Activated CD4-positive, alpha-beta memory T cell treated with anti-CD3 and anti-CD28 coated beads for 36 hours (primary cell): ENCODE measurements at places on chromosomes 2 and 18.

DNA sequence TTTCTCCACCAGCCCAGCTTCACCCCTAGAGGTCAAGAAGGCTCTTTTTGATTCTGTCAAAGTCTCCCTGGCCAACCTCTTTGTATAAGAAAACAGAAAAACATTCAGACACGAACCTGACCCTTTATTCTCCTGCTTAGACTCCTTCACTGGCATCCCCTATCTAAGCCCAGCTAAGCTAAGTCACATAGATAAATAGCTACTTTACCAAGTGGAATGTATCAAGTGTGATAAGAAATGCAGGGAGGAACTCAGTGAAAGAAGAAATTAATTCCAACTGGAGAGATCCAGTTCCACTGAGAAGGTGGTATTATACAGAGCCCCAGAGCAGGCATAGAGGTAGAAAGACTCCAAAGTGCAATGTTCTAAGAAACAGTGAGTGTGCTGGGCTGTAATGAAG, 489.5 kb downstream of the TNS1 start:
- H3K27ac ChIP-seq: no peak overlapping the region
- H3K36me3 ChIP-seq: no peaks in the 10 kb centered on the region
- H3K4me1 ChIP-seq: peaks cover 5% of the 10 kb centered on the region

DNA sequence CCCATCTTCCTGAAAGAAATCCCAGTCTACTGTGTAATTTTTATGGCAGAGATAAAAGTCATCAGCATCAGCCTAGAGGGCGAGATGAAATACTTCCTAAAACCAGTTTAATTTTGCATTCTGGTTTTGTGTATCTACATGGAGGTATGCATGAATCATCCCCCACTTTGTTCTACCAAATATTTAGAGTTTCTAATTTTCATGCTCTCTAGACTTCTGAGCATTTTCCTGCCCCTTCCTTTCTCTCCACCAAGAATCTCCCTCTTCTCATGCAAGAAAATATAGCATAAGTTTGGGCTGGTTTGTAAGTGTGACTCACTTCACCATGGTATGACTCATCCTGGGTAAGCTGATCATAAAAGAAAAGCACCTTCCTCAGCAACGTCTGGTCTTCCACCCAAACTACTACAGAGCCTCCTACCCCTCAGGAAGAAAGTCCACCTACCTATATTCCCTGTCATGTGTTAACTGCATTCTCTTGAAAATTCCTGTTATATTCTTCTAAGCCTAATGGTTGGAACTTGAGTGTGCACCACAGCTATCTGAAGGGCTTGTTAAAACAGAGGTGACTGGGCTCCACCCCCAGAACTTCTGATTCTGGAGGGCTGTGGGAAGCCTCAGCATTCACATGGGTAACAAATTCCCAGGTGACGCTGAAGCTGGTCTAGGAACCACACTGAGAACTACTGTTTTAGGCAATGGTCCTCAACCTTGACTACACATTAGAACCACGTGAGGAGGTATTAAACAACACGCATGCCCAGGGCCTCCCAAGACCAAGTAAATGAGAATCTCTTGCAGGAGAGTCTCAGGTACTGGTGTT, 37.4 kb upstream of the RAPGEF4 start:
- H3K27me3 ChIP-seq: peaks cover 2% of the 10 kb centered on the region
- no peaks in the 10 kb centered on the region for H3K36me3 ChIP-seq
- peaks cover 19% of the 10 kb centered on the region for H3K4me1 ChIP-seq
- no peak overlapping the region for H3K4me3 ChIP-seq

DNA sequence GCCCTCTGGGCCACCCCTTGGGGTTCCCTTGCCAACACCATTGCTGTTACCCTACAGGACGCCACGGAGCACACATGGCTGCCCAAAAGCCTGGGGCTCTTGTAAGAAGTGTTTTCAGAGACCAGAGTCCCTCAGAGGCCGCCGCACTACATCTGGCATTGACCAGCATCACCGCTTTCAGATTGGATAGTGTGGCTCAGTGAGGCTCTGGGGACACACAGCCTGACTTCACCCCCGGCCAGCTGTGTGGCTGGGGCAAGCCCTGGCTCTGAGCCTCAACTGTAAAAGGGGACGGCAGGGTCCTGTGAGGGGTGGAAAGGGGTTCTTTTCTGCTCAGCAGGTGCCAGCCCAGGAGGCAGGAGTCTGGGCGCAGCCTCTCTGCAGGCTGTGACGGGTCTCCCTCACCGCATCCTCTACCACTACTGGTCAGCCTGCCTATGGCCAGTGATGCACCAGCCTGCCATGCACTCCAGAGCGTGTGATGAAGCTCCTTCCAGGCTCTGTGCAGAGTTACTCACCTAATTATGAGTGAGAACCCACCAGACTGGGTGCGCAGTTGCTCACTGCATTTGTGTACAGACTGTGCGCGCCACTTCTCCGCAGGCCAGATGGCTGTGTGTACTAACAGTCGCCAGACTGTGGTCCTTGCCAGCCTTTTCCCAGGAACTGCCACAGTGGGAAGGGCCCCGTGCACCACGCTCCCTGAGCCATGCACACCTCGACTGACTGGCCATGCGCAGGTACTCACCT, 10.7 kb upstream of the OTOF start:
- H3K4me3 ChIP-seq: no peak overlapping the region
- no peak overlapping the region for H3K27ac ChIP-seq
- DNase-seq: no peak
- H3K27me3 ChIP-seq: peaks cover 2% of the 10 kb centered on the region
- H3K36me3 ChIP-seq: no peaks in the 10 kb centered on the region
- H3K4me1 ChIP-seq: peaks cover 3% of the 10 kb centered on the region

DNA sequence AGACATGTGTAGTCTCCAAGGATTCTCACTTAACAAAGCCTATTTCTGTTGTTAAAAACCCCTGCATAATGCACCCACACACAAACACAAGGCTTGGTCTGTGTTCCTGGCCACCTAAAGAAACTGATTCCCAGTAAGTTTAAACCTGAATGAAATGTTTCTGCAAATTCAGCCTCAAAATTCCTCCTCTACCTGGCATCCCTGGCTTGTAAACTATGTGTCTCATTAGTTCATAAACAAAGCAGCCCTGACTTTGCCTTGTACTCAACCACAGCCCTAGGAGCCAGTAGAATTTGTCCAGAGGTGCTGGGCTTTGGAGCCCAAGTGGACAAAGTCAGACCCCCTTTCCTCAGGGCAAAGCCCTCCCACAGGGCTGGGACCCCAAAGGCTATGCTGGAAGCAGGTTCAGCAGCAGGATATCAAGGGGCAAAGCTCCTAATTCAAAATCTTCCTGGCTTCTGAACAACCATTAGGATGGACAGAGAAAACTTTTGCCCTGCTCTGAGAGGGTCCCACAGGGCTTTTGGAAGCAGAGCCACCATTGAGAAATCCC, 2.6 kb upstream of the HOXD13 start:
- DNase-seq: no peak
- H3K27me3 ChIP-seq: peaks cover 87% of the 10 kb centered on the region
- peaks cover 9% of the 10 kb centered on the region for H3K36me3 ChIP-seq
- no peak overlapping the region for H3K4me3 ChIP-seq
- H3K4me1 ChIP-seq: peaks cover 17% of the 10 kb centered on the region

GRCh38 chr2:129379411-129379810, 600.1 kb upstream of the RAB6C start:
- no peaks in the 10 kb centered on the region for H3K4me1 ChIP-seq
- H3K27ac ChIP-seq: no peak overlapping the region
- no peaks in the 10 kb centered on the region for H3K36me3 ChIP-seq

GRCh38 chr18:24388957-24389356, 8.7 kb downstream of the OSBPL1A start:
- H3K4me1 ChIP-seq: no peaks in the 10 kb centered on the region
- no peaks in the 10 kb centered on the region for H3K36me3 ChIP-seq
- H3K27me3 ChIP-seq: peaks cover 4% of the 10 kb centered on the region
- no peak overlapping the region for H3K27ac ChIP-seq
- H3K4me3 ChIP-seq: no peak overlapping the region
- DNase-seq: no peak

DNA sequence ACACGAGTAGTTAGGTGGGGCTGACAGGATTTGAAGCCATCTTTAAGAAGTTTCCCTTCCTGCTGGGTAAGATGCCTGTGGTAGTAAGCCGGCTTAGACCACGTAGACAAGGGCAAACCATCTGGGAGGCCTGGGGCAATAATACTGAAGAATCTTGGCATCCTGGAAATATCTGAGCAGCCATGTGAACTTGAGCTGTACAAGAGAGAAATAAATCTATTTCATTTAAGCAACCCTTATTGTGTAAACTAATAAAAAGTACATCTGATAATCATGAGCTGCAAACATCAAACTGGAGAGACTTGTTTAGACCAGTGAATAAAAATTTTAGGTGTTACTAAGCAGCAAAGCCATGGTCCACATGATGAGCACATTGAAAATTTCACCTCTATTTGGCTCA, 11.4 kb upstream of the CETN1 start:
- H3K4me3 ChIP-seq: no peak overlapping the region
- no peak overlapping the region for H3K27ac ChIP-seq
- no peaks in the 10 kb centered on the region for H3K4me1 ChIP-seq
- DNase-seq: no peak

GRCh38 chr2:210337159-210337558, 22.2 kb upstream of the MYL1 start:
- H3K36me3 ChIP-seq: no peaks in the 10 kb centered on the region
- H3K4me1 ChIP-seq: no peaks in the 10 kb centered on the region
- DNase-seq: no peak
- H3K27ac ChIP-seq: no peak overlapping the region

GRCh38 chr2:73131807-73132206, 19.1 kb upstream of the RAB11FIP5 start:
- H3K36me3 ChIP-seq: no peaks in the 10 kb centered on the region
- H3K4me3 ChIP-seq: no peak overlapping the region
- H3K27me3 ChIP-seq: peaks cover 6% of the 10 kb centered on the region
- H3K4me1 ChIP-seq: no peaks in the 10 kb centered on the region
- H3K27ac ChIP-seq: no peak overlapping the region

DNA sequence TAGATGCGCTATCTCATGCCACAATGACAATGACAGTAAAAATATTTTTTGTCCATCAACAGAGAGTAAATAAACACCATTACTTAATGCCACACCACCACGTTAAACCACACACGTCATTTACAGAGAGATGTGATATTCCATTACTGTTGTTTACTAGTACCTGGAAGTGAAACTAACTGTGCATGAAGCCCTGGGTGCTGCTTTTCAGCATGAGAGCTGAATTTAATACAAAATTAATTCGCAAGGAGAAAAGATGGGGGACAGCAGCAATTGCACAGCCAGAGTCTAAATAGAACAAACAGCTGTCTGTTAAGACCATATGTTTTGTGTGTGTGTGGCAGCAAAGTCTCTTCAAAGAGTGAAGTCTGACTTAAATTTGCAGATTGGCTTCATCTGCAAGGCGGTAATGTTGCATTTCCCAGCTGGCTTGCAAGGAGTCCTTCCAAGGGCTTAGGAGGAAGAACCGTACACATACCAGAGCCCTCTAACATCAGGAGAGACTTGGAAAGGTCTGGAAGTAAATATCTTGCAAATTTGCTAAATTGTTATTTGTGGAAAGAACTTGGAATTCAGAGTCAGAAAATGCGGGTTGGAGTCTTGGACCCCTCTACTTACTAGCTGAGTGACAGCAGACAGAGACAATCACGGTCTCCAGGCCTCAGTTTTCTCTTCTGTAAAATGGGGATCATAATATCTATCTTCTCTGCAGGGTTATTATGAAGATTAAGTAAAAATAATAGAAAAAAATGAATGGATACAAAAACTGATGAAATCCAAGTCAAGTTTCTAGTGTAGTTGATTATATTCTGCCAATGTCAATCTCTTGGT, 127.6 kb downstream of the ALPK2 start:
- peaks cover 5% of the 10 kb centered on the region for H3K4me1 ChIP-seq
- DNase-seq: no peak
- H3K27me3 ChIP-seq: peaks cover 8% of the 10 kb centered on the region
- no peak overlapping the region for H3K27ac ChIP-seq

DNA sequence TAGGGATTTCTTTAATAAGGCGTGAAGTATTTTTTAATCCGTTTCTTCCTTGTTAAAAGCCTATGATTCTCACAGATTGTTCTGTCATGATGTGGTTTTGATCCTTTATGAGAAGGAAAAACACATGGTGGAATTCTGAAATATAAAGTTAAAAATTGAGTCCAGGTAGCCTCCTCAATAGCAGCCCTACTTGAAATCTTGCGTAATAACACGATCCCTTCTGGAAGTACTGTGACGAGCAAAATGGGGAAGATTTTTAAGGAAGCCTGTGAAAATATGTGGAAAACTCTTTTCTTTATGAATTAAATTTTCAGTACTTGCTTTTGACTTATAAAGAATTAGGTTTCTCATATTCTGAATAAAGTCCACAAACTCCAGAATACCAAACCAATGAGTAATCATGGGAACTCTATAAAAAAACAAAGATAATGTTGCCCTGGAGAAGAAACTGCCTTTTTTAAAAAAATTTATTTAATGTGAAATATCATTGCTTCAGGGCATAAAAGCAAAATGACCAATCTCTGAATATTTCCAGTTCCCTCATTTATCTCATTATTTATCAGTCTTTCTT, 476.4 kb upstream of the ZEB2 start:
- H3K36me3 ChIP-seq: no peaks in the 10 kb centered on the region
- H3K4me1 ChIP-seq: no peaks in the 10 kb centered on the region
- peaks cover under 1% of the 10 kb centered on the region for H3K27me3 ChIP-seq
- no peak overlapping the region for H3K4me3 ChIP-seq
- no peak for DNase-seq
